Fibroblast of skin of scalp (primary cell): ENCODE measurements at places on chromosomes 1 and 21.

GRCh38 chr1:7738044-7738443 lies 33.1 kb upstream of the VAMP3 start:
- DNase-seq: no peak

DNA sequence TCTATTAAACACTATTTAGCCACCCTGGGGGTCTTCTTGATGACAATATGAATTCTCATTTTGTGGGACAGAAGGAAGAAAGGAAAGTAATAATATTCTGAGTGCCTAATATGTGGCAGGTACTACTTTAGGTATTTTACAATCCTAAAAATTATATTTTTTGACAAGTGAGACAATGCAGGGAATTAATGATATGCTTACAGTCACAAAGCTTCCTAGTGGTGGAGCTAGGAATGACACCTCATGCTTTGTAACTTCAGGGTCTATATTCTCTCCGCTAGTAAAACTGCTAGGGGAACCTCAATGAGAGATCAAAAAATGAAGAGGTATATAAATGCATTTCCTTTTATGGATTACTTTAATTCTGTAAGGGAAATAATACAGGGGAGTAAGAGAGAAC lies 44.3 kb downstream of the TPR start:
- no peak for DNase-seq

- peak; percentile 28 for DNase-seq
Measured at GRCh38 chr1:54158071-54158470, 5.3 kb upstream of the CDCP2 start.

GRCh38 chr1:107829036-107829770 lies 135.8 kb downstream of the VAV3 start:
- DNase-seq: peak; percentile 34

- no peak for DNase-seq
Measured at GRCh38 chr1:111801071-111801850, 45.6 kb downstream of the DDX20 start.

GRCh38 chr1:58885998-58886397 lies 102.2 kb upstream of the JUN start:
- peak; percentile 67 for DNase-seq

GRCh38 chr1:15110128-15110866 lies 43.2 kb upstream of the TMEM51 start:
- no peak for DNase-seq

GRCh38 chr1:3669421-3669821 lies 17.1 kb downstream of the TP73 start:
- no peak for DNase-seq

DNA sequence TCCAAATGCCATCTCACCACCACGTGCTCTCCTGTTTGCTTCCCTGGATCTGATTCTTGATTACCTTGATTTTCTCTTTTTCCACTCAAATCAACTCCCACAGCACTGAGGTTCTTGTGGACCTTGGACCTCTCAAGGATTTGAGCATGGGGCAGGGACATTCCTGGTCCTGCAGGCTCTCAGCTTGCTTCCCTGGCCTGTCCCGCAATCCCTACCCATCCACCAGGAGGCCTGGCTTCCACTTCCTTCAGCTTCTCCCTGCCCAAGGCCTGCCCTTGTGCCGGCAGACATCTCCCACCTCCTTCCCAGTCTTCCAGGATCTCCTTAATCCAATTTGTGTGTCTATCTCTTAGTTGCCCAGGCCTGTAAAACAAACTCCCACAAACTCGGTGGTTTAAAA lies 21.6 kb downstream of the PLA2G2A start:
- DNase-seq: no peak

DNA sequence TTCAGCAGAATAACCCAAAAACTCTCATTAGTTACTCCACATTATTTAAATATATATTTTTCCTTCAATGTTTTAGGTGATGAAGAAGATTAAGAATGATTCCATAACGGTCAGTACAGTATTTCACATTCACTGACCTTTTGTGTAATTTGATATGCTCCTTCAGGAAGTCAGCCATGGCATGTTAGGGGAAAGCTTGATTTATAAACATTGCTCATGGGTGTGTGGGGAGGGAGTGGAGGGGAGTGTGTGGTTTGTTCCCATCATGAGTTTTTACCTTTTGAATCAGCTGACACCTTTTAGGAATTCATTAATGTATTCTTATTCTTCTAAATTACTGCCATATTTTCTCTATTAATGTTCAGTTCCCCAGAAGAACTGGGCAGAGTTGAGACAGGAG lies 240.2 kb downstream of the ATG4C start:
- DNase-seq: no peak

GRCh38 chr21:25999921-26000582 lies 170.5 kb downstream of the APP start:
- no peak for DNase-seq

DNA sequence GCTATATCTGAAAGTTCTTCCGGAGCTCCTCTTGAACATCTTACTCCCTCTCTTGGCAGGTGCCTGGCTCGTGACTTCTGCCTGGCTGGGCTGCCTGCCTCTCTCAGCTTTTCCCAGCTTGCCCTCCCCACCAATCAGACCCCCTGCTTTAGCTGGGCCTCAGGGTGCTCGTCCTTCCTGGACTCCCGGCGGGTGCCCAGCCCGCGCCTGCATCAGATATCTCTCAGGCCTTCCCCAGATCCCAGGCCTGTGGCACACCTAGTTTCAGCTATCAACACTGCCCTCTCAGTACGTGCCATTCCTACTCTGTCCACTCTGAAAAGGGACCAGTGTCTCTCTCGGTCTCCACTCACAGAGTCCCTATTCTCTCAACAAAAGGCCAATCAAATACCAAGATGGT lies 96.5 kb upstream of the CLDN14 start:
- DNase-seq: no peak

GRCh38 chr1:228276901-228277490 lies 69.2 kb downstream of the OBSCN start:
- DNase-seq: no peak

DNA sequence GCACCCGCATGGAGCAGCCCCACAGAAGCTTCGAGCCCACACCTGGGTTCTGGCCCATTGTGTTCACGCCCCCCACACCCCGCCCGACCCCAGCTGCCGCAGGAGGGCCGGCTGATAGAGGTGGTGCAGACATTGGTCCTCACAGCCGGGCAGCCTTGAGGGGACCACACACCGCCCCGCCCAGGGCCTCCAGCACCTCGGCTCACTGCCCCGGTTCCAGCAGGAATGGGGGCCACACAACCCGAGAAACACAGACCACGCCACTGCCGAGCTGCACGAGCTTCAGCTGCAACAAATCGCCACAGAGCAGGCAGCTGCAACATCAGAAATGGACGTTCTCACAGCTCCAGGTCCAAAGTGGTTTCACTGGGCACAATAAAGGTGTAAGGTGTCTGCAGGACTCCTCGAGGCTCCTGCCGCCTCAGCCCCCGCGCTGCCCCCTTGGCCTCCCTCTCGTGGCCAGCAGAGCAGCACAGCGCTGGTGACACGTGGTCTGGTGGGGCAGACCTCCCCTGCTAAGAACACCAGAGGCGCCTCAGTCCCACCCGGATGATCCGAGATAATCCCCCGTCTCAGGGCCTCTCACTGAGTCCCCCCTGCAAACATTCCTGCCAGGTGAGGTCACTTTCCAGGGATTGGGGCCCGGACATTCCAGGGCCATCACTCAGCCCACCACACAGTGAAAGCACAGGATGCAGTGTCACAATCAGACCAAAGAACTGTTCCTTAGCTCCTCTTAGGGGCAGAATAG lies 62.3 kb upstream of the ADARB1 start:
- peak; percentile 97 for DNase-seq

- DNase-seq: no peak
Measured at GRCh38 chr1:107990606-107991005, 25.6 kb upstream of the VAV3 start.

DNA sequence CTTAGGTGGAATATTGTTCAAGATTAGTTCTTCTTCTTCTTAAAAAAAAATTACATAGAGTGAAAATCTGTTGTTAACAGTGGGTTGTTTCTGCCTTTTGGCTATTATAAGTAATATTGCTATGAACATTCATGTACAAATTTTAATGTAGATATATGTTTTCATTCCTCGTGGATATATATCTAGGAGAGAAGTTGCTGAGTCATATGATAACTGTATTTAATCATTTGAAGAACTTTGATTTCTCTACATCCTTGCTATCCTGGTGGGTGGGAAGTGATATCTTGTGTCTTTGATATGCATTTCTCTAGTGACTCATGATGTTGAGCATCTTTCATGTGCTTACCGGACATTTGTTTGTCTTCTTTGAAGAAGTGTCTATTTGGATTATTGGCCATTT lies 29.9 kb downstream of the MAST2 start:
- DNase-seq: peak; percentile 8

DNA sequence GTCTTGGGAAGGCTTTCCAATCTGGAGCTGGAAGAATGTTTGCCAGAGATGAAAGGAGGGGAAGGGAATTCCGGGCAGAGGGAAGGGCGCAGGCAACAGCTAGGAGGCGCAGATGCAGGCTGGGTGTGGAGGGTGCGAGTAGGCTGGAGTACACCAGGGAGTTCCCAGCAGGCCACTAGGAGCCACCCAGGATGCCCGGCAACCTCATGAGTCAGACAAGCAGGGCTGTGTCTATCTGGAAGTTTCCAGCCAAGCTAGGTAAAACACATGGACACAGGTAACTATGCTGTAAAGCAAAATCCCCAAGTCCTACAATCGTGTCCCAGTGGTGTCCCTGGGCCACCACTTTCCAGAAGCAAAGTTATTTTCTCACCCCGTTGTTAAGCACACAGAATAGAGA lies 990 bp upstream of the NBL1 start:
- DNase-seq: no peak

DNA sequence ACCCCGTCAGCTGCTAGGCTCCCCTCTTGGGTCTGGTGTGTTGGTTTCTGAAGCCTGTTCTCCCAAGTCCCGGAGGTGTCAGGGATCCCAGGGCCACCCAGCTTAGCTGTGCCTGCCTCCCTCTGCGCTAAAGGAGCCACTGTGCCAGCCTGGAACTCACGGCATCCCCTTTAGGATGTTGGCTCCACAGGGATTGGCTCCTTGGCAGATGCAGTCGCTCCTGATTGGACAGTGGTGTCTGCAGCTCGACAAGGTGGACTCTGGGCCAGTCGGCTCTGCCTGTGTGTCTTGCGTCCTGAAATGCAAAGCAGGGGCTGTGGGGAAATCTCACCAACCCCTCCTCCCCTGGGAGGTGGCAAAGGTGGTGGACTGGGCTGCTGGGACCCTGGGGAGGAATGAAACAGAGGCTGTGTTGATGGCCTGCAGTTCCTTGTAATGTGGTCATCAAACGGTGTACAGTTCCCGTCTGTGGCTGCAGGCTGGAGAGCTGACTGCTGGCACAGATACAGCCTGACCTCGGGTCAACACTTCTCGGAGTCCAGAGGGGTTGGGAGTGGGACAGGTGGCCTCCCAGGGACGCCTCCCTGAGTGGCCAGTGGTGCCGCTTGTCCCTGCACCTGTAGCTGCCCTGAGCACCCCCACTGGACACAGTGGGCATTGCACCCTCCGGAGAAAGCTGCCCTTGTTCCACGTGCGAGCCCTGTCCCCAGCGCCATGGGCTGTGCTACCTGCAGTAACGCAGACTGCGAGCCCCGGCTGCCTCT lies 11.5 kb upstream of the KCNAB2 start:
- DNase-seq: no peak

DNA sequence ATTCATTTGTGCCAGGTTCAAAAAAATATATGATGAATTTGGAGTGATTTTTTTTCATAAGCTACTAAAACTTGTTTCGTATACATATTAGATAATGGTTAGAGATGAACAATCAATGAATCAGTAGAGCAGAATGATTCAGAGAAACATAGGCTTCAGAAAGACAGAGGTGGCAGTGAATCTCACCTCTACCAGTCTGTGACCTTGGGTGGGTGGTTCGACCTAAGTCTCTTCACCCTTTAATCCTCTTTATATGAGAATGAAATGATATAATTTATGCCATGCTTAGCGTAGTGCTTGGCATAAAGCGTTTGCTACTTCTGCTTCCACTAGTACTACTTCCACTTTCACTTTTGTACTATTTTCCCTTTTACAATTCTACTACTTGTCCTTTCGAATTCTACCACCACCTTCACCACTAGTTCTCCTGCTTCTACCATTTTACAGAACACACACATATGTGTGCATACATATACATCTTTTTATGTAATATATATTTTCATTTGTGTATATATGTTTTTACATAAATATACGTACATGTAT lies 45.1 kb downstream of the FYB2 start:
- no peak for DNase-seq

- DNase-seq: no peak
Measured at GRCh38 chr1:64328193-64328592, 124.8 kb downstream of the UBE2U start.

GRCh38 chr1:209260136-209260535 lies 323.4 kb upstream of the CAMK1G start:
- DNase-seq: no peak

- DNase-seq: no peak
Measured at GRCh38 chr1:216702170-216702569, 21.1 kb downstream of the ESRRG start.

- no peak for DNase-seq
Measured at GRCh38 chr1:170568197-170568596, 36.2 kb downstream of the GORAB start.

DNA sequence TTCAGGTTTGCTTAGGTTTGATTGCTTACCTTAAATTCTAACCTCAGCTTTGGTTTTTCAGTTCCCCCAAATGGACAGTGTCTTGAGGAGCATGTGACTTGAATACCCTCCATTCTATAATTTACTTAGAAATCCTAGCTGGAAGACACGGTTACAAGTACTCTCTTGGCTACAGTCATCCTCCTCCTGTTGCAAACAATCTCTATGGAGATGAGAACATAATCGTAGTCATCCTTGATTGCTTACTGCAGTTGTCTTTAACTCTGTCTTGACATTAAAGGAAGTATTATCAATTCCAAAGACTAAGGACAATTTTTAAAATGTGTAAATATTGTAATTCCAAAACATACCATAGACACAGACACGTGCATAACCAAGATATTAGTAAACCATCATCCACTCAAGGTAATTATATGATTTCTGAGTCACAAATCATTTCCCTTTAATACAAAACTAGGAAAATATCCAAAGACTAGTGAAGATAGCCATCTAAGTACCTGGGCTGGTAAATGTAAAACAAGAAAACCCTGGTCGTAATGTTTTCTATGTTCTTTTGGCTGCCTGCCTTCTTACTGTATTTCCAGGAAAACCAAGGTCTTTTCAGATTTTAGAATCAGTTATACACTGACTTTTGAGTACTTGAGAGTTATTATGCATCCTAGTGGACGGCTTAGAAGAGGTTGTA lies 149.9 kb downstream of the CHRM3 start:
- no peak for DNase-seq

GRCh38 chr1:187958207-187958606 lies 1129.5 kb downstream of the PLA2G4A start:
- no peak for DNase-seq

GRCh38 chr1:77989744-77990143 lies 10.9 kb upstream of the FUBP1 start:
- DNase-seq: no peak

DNA sequence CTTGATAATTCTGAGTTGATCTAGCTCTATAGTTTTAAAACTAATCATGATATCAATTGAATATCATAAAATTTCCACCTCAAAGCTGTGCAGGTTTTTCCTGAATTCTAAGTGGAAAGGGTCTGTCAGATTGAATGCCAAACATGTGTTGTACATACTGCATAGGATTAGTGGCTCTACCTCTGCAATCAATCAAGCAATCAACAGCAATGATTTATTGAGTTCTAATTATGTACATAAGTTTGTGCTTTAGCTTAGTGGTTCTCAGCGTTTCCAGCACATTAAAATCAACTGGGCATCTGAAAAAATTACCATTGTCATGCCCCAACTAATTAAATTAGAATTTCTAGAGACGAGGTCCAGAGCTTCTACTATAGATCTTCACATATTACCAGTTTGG lies 251.5 kb downstream of the BACH1 start:
- DNase-seq: no peak

GRCh38 chr1:43978551-43979260 lies at the start of gene B4GALT2:
B4GALT2 (plus strand) TSS chr1:43979210; CDS start chr1:43981161, 1,951 bp downstream.
- peak; percentile 53 for DNase-seq
